ENCODE measurements at places on chromosomes 4 and X. TPM values are rescaled to one million over a fixed set of nuclear protein-coding genes. Genes with fewer than 3 reads are reported as not detected.

MAGEA10 gene
- total RNA-seq = not detected

TMEM185A gene
- 8.3 TPM for total RNA-seq

ARHGAP6 gene
- total RNA-seq = 0.36 TPM

SOD3 gene
- 0.18 TPM for total RNA-seq

DCAF12L2 gene
- not detected for total RNA-seq

GYPE gene
- total RNA-seq = not detected

LONRF3 gene
- 2.2 TPM for total RNA-seq

CD38 gene
- total RNA-seq = 0.40 TPM

Measured in Daoy (cell line).